Right cardiac atrium (tissue), 5 donors: ENCODE measurements at places on chromosomes 12 and 14. TPM values are rescaled to one million over a fixed set of nuclear protein-coding genes. Genes with fewer than 3 reads are reported as not detected.

Gene SLC35F4
- polyA plus RNA-seq: not detected

Gene RIMBP2
- polyA plus RNA-seq: 0.05 TPM

Gene ACOT4
- 0.63 TPM for polyA plus RNA-seq

Gene SYT1
- 0.20 TPM for polyA plus RNA-seq

DNA sequence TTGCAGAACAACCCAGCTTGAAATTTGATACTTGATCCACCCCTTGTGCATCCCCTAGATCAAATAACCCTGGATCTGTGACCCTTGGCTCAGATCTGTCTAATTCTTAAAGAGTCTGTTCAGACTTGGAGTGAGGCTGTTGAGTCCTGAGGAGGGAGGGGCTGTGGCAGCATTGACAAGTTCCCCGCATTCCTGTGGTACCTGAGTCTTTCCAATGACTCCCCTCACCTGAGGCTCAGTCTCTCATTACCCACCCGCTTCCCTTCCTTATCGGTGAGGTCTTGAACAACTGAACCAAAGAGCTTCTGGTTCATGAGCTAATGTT, 16.1 kb upstream of the HDAC7 start:
- no peak for DNase-seq

DNA sequence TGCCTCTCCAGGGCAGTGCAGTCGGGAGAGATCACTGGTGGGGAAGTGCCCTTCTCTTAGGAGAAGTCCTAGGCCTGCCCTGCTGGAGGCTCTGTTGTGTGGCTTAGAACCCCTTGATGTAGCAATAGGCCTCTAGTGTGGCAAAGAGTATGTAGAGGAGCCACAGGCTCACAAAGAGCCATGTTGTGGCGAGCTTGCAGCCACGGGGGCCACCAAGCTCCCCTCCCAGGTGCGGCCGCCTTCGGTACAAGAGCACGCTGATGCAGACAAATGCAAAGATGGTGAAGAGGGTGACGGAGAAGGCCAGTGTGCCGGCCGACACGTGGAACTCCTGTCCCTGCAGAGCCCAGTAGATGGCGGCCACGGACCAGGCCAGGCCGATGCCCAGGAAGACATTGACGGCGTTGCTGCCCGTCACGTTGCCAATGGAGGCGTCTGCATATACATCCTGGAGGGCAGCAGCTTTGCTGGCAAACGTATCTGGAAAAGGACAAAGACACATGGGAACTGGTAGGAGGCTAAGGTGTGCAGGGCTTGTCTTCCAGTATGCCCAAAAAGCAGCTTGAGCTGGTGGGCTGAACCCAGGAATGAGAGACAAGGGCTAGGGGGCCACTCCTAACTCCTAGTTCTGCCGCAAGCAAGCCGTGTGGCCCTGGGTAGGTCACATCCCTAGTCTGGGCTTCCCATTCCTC, 142.8 kb downstream of the SLC8A3 start:
- peak; percentile 85 for DNase-seq

GRCh38 chr12:109557200-109557599, 16.1 kb downstream of the MMAB start:
- no peak for DNase-seq

GRCh38 chr12:81956468-81956860, 197.3 kb upstream of the PPFIA2 start:
- DNase-seq: no peak

DNA sequence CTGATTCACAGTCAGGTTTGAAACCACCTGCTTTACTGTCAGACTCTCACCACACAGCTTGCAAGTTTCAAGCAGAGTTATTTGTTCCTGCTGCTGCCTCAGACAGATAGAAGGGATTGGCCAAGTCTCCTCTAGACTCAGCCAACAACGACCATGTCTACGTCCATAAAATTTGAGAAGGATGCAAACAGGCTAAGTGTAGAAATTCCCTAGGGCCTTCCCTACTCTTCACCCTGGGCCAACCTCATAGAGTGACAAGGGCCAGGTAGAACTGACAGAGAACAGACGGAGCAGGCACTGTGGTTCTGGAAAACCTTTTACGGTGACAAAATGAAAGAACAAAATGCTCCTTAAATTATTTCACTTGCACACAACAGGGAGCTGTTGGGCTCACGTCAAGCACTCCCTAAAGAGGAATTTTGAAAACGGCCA, 39.5 kb downstream of the CLIP1 start:
- no peak for DNase-seq

- no peak for DNase-seq
Observed at GRCh38 chr14:84273181-84273580, 1256.8 kb upstream of the FLRT2 start.

DNA sequence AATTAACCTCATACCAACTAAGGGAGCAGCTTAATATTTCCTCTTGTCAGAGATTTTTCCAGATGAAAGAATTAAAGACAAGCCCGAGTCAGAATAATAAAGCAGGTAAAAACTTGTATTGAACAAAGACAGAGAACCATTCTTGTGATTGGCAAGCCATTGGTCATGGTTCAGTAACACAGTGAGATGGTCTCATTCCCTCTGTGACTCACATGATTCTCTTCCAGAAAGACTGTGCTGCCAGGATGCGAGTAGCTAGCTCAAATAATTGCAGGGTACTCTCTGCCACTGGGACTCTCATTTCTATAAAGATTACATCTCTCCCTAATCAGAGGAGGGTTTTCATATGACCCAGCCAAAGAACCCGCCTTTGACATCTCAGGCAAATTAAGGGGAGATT, 179.4 kb downstream of the PHLDA1 start:
- DNase-seq: no peak

DNA sequence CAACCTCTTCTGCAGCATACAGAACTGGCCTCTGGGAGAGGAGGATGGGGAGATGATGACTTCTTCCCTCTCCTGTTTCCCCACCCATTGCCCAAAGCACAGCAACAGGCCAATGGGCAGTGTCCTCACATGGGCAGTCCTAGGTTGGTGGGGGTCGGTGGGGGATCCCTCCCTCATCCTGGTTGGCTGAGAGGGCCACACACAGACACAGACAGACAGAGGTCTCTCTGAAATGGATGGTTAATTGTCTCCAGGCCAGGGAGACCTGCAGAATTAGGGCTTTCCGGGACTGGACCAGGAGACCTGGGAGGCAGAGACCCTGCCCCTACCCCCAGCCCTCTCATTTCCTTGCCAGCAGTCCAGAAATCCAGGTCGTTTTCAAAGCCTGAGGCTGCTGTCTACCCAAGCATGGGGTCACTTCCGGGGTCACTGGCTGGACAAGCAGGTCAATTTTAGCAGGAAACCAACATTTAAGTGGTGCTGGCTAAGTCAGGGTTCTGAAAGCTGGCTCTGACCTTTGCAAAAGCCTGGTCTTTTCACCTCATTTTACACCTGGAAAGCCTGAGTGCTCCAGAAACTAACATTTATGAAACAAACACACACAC, 48.6 kb upstream of the TBX3 start:
- DNase-seq: no peak

GRCh38 chr14:104428333-104428851, 151.2 kb upstream of the C14orf180 start:
- DNase-seq: no peak

DNA sequence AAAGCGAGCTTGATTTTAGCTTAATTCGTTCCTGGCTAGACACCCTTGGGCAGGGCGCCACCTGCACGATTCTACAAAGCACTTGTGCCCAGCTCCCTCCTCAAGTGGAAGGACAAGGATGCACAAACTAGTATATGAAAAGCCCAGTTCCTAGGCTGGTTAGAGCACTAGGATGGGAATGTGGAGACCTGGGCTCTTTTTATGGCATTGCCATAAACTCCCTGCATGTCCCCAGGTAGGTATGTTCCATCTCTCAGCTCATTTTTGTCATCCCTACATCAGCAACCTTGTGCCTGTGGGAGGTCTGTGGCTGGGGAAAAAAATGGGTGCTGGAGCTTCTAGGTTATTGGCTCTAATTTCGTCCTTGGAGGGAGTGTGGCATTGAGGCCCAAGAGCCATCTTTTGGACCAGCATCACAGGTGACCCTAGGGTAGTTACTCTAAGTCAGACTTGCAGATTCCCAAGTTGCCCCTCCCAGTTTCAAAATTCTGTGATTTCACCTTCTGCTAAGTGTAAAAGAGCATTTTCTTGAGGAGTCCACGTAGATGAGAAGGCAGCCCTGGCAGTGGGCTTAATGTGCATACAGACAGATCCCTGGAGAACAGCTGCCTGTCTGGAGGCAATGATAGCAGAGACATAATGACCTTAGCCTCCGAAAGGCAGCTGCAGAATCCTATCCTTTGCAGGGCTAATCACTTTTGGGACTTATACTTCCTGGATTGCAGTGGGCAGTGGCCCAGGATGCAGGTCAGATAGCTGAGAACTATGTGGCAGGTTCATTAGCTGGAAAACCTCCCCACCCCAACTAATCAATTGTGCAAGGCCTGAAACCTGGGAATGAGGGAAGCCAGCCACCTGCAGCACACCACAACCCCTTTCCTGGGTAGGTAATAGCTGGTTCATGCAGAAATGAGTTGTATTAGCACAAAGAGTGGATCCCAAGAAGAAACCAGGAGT, 47.6 kb upstream of the BDKRB2 start:
- DNase-seq: no peak

DNA sequence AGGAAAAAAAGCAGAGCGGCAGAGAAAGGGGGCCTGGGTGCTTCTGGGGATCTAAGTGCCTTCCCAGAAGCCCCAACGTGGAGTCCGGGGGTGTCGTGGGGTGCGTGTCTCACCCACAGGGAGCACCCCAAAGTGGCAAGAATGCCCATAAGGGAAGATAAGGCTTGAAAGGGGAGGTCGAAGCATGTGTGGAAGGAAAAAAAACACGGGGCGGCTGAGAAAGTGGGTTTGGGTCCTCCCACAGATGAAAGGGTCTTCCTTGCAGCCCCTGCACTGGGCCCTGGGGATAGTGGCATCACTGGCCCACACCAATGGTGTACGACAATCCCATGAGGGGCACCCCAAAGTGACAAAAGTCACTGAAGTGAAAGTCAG, 275.5 kb downstream of the ALG10 start:
- DNase-seq: no peak

DNA sequence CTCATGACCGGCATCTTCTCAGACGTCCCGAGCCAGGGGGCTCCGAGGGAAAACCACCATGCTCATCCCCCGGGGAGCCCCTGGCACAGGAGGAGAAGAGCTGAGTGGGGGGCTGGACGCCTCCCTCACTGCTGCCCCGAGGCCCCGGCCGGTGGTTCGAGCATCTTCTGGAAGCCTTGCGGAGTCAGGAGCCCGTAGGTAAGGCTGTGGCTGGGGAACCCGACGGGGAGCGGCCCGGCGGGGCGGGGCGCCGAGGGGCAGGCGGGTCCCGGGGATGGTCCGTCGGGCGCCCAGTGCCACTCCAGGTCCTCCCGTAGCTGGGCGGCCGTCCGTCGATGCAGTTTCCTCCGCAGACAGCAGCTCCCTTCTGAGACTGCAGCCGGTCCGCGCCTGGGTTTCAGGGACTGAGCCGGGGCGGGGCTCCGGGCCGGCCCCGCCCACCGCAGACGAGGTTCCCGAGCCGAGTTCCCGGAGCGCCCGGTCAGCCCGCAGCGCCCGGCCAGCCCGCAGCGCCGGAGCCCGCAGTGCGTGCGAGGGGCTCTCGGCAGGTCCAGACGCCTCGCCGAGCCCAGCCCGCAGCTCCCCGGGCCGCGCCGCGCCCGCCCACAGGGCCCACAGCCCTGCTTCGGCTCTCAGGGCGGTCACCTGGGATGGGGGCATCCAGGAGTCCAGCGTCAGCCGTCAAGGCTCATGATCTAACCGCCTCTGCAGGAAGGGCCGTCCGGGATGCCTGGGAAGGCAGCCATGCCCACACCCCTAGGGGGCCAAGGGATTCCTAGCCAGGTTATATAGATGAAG, at the start of gene PGF:
Gene PGF (minus strand): TSS at position 369 of the 798 bp plus-strand sequence. CDS start 355 bp downstream, at position 14.
- peak; percentile 76 for DNase-seq

DNA sequence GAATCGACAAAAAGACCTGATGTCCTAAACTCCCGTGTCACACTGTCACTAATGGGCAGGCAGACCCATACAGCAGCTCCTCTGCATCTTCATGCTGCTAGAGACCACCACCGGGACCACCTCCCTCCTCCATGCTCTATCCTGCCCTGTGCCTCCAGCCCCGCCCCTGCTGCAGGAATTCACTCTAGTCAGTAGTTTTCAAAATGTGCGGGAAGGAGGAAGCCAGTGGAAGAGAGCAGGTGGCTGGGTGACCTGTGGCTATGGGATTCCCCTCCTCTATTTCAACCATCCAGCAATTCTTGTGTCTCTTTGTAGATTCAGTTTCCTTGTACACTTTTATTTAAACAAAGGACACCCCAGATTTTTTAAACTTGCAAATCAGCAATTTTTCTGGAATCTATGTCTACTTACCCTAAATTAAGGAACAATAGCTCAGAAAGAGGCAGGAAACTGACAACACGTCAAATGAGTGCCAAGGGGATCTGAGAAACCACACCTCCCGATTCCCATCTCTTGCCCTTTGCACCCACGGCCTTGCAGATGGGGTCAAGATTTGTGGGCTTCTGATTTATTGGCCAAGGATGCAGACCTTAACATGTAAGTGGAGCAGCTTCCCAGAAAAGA, 20.4 kb upstream of the MAP1LC3B2 start:
- DNase-seq: no peak

DNA sequence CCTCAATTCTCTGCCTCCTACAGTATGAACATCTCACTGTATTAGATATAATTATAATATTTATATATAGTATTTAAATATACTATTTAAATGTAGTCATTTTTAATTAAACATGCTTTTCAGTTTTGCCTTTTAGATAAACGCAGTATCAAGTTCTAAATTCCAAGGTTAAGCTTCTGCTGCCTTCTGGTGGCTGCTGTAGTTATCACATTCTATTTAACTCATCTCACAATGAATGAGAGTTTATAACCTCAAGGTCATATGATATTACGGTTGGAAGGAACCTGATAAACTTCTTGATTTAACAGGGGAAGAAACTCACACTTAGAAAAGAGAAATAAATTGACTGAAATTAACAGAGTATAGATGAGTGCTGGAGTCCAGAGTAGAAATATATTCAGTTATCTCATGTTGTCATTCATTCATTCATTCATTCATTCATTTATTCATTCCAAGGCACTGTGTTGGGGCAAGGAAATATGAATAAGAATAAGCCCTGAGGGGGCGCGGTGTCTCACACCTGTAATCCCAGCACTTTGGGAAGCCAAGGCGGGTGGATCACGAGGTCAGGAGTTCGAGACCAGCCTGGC, 31.9 kb downstream of the GUCY2C start:
- DNase-seq: no peak

GRCh38 chr14:100498068-100498467, 89.1 kb downstream of the BEGAIN start:
- DNase-seq: no peak

- peak; percentile 73 for DNase-seq
Observed at GRCh38 chr14:81211844-81212243, 8.9 kb downstream of the GTF2A1 start.

DNA sequence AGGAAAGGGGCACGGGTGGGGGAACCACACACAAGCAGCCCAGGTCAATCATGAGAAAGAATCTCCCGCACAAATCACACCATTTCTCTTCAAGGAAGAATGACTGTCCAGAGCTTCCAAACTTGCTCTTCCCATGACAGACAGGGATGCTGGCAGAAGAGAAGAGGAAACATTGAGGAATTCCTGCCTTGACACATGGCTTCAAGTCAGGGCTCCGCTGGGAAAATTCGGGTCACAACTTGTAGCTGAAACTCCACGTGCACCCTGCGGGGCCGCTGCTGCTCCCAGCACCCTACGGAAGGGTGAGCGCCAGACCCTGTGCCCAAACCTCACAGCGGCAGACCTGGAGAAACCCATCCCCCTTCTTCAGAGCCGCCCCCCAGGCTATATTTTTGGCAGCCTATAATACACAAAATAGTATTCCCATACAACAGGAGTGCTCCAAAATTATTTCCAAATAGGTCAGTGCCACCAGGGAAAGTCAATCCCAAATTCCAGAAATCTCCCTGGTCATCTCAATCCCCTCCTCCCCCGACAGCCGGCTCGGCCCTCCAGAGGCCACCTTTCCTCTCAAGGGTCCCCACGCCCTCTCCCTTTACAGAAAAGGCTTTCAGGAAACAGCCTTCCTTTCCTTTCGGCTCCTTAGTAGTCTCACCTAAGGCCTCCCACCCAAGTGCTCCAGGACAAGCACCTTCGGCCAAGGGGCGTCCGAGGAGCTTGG, 1.3 kb downstream of the TMEM132D start:
- no peak for DNase-seq
